Stimulated activated CD8-positive, alpha-beta memory T cell treated with anti-CD3 and anti-CD28 coated beads, Interleukin-7, amount 100 ng/mL, for 1 hour (primary cell): ENCODE measurements at places on chromosomes 3 and 15.

GRCh38 chr3:54792584-54792983 lies 135.3 kb downstream of the LRTM1 start:
- DNase-seq: no peak

- no peak for DNase-seq
These were observed 43.0 kb downstream of the NEK10 start for GRCh38 chr3:27326202-27326601.

DNA sequence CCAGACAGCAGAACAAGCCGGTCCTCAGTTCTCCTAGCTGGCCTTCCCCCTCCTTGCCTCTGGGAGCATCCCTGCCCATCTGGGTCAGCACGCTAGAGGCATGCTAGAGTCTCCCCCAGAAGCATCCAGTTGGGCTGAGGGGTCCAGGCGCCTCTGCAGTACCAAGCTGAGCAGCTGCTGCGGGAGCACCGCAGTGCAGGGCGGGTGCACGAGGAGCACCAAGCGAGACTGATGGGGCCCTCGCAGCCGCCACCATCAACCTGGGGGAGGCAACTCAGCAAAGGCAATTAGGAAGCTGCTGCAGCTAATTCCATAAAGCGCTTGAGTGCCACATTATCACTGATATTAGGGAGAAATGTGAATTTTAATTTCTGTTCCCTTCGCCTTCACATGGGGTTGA lies 12.4 kb downstream of the CACNA2D3 start:
- DNase-seq: no peak

GRCh38 chr15:91603384-91604080 lies 250.0 kb upstream of the SLCO3A1 start:
- no peak for DNase-seq

GRCh38 chr15:88238618-88239430 lies 17.7 kb downstream of the NTRK3 start:
- DNase-seq: no peak

GRCh38 chr3:16536344-16536663 lies 22.8 kb upstream of the RFTN1 start:
- DNase-seq: no peak

GRCh38 chr3:120839120-120839519 lies 68.9 kb upstream of the STXBP5L start:
- no peak for DNase-seq

- no peak for DNase-seq
These were observed 3.6 kb downstream of the SOX14 start for GRCh38 chr3:137767538-137768360.
